ENCODE measurements at places on chromosomes 13 and 19.

DNA sequence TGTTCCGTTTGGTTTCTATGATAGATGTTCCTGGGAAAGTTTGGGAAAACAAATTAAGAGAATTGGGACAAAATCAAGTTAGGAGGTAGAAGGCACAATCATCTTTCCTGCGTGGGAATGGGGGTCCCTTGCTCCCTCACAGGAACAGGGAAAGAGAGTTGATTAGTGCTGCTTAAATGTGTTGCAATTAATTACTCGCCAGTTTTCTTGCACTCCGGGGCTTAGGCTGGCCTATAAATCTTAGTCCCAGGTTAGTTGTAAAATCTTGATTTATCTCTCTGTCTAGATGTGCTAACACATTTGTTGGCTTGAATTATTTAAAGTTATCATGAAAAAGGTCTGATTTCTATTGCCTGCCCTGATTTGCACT, 10.1 kb downstream of the B3GLCT start:
- DNase-seq, result no peak

GRCh38 chr19:5050067-5050656, 81.2 kb downstream of the KDM4B start:
- no peak for DNase-seq

DNA sequence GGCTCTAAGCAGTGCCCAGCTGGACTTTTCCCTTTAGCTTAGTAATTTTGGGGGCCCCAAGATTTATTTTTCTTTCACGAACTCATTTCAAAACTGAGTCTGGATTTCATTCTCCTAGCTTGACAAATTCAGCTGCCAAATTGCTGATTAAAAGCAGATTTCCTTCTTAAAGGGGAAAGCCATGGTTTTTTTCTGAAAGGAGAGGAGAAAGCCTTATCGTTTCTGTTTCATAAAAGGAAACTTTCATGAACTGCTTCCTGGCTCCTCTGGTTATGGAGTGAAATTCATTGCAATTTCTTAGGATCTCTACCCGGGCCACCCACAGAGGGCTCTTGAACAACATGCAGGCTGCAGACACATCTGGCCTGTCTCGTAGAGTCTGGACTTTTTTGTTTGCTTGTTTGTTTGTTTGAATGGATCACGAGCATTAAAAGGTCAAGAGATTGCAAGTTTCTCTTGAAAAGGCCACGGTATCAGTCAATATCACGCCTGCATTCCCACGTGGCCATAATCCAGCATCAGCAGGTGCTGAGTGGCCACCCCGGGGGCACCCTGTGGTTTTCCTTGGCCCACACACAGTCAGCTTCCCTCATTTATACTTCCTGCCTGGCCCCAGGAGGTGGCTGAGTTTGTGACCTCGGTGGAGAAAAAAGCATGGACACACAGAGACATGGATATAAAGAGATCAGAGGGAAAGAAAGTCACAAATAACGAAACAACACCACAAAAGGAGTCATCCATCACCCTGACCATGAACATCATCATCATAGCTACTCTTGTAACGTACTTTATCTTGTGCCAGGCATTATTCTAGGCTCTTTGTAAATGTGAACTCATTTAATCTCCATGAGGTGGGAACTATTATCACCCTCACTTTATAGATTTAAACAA, 10.5 kb upstream of the KLK4 start:
- DNase-seq, result no peak

DNA sequence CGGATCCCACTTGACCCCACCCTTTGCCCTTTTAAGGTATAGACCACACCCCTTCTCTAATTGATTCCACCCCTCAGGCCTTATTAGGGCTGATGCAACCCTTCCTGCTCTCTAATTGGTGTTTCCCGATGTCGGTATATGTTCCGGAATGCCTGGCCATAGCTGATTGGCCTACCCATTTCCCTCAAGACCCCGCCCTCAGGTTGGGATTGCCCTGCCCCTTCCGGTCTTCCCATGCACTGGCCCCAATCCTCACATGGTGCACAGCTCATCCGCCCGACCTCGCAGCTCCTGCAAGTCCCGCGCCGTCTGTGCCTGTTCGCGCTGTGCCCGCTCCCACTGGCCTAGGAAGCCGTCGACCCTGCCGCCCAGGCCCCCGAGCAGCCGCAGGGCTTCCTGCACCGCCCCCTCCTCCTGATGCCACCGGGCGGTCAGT, 18.1 kb downstream of the TSKS start:
- no peak for DNase-seq

DNA sequence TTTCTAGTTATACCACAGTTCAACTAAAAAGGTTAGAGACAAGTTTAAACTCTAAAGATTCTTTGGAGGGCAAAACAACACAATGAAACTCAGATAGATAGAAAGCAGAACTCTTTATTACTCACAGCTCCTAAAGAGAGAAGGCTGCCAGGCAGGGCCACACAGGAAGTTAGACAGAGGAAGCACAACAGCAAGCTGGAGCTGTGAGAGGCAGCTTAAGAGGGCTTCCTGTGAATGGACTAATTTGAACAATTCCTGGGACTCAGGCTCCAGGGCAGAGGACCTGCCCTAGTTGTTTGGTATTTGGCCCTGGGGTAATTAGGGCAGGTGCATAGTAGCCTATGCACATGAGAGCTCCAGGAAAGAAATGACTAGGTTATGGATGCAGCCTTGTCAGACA, 803.6 kb downstream of the DIAPH3 start:
- no peak for DNase-seq

Data from GM04503 (cell line).